ENCODE measurements at places on chromosomes 7 and 10.

DNA sequence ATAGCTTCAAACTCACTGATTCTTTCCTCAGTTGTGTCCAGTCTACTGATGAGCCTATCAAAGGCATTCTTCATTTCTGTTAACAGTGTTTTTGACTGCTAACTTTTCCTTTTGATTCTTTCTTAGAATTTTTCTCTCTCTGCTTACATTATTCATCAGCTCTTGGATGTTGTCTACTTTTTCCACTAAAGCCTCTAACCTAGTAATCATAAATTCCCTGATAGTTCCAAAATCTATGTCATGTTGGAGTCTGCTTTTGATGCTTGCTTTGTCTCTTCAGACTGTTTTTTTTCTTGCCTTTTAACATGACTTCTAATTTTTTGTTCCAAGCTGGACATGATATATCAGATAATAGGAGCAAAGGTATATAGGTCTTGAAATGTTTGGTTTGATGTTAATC, 78.0 kb downstream of the ADAM22 start:
- no peak for DNase-seq

DNA sequence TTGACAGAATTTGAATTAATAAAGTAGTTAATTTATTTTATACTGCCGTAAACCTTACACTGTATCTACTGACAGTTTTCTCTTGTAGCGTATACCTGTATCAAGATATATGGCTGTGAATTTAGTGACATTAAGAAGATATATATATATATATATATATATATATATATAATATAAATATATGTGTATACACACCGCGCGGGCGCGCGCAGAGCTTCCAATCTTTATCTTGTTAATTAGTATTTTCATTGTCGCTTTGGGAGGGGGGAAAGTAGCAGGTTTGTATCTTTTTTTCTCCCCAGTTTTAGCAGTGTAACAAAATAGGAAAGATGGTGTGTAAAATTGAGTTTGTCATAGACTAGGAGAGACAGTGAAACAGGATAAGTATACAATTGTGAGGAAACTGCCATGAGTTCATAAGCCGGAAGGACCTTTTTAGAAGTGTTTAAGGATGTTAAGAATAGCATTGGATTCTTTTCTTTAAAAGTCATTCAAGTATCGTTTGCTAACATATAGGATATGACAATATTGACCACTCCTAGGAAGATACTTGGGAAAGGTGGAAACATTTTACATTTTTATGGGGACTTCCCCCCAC, 2.0 kb downstream of the PLEKHA1 start:
- no peak for DNase-seq

GRCh38 chr7:137245890-137246289, 97.6 kb downstream of the PTN start:
- DNase-seq, result no peak

- DNase-seq, result no peak
These were observed 10.3 kb downstream of the FAM3C start for GRCh38 chr7:121385800-121386179.

DNA sequence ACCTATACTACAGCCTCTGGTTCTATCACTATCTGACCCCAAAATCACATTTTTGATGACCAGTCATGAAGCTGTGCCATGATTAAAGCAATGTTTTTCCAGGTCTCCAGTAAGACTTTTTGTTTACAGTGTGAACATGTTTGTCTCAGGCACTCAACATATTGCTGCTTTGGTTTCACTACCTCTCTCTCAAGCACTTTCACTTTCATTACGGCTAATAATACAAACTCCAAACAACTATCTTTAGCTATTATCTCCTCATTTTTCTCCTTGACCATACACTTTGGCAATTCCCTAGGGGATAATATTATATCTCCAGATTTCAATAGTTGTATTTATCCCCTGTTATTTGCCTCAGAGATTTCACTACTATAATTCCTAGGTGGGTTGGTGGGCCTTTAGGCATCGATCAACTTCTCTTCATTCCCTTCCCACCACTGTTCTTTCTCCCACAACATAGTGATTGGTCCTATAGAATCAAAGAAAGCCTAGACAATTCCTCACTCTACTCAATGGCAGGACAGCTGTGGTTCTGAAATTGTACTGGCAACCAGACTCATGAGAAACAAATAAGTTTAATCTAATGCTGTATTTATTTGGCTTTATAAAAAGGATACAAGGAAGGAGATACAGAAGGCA, 261.4 kb upstream of the ZWINT start:
- no peak for DNase-seq

GRCh38 chr7:132142006-132142405, 434.3 kb downstream of the PLXNA4 start:
- DNase-seq, result no peak

GRCh38 chr7:84200859-84201258, 6.3 kb upstream of the SEMA3A start:
- no peak for DNase-seq

- no peak for DNase-seq
These were observed 916.1 kb upstream of the POT1 start for GRCh38 chr7:125845686-125846085.

All from HuH-7 (cell line).